Cardiac septum (tissue), 1 donor: ENCODE measurements at places on chromosomes 5 and 9. TPM values are rescaled to one million over a fixed set of nuclear protein-coding genes. Genes with fewer than 3 reads are reported as not detected.

GRCh38 chr9:126611193-126611591 is 2.5 kb upstream of the LMX1B start:
- DNase-seq = no peak

The FBP1 gene
- 0.92 TPM for total RNA-seq

The KCNIP1 gene
- 0.57 TPM for total RNA-seq

The IFNA21 gene
- not detected for total RNA-seq

The SOX30 gene
- total RNA-seq = 0.13 TPM

DNA sequence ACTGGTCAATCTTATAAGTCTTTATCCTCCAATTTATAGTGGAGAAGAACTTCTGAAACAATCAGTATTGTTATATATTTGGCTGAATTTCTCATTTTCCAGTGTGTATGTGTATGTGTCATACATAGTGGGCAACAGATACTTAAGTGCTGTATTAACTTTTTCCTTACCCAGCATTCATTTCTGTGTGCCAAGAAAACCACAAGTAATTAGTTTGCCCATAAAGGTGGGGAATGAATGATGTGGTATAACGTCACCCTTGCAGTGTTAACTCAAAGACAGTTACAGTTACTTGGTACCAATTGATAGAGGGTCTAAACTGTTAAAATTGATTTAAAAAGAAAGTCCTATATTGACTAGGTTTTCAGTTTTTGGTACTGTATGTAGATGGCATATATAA is 2.0 kb downstream of the OGN start:
- no peak for DNase-seq

DNA sequence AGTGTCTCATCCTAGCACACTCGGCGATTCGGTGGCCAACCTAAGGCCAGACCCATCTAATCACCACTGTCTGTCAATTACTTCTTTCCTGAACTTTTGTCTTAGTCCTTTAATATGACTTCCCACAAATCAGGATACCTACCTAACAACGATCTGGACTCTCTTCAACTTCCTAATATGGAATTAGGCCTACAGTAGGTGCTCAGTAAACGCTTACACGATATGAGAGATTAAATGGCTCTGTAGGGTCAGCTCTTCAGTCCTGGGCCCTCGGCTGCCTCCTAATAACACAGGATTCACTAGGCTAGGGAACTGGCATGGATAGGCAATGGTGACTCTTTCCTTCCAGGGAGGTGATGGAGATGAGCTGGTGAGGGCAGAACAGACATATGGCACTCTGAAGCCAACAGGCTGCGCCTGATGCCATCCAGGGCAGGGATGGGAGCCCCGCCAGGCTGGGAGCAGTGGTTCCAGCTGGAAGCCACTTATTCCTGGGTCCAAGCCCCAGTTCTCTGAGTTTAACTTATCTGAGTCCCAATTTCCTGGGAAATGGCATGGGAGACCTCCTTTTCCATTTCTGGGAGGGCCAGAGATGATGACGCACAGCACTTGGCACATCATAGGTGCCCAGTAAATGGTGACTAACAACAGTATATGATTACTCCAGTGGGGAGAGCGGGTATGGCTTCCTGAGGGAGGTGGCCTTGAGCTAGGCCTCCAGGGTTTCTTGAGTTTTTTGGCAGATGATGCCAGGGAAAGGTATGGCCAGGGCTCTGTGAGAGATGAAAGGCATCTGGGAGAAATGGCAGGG is 7.3 kb downstream of the PDGFRB start:
- no peak for DNase-seq
